Small intestine (tissue), 16 donors: ENCODE measurements at places on chromosomes 3 and 15.
A peak's percentile ranks its signal among the peaks of the same experiment; 100 is the strongest.

GRCh38 chr3:147669077-147669476 is 259.9 kb downstream of the ZIC1 start:
- DNase-seq: no peak

GRCh38 chr3:69568458-69568857 is 170.8 kb upstream of the MITF start:
- no peak for DNase-seq

- DNase-seq: no peak
These were observed 4.8 kb upstream of the RBP2 start for GRCh38 chr3:139481116-139481515.

DNA sequence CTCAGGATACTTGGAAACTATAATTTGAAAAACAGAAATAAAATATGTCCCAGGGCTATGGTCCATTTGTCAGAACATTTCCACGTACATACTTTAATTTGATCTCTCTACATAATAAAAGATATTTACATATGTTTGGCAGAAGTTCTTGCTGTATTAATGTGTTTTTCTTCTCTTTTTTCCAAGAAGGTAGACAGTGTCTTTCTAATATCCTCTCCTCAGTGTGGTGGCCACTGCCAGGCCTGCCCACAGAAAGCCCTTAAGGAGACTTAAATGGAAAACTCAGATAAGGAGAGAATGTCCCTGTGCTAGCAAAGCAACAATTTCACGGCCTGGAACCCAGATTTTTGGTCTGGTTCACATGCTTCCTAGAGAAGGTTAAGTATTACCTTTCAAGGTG is 76.5 kb upstream of the ARHGEF26 start:
- DNase-seq: no peak

DNA sequence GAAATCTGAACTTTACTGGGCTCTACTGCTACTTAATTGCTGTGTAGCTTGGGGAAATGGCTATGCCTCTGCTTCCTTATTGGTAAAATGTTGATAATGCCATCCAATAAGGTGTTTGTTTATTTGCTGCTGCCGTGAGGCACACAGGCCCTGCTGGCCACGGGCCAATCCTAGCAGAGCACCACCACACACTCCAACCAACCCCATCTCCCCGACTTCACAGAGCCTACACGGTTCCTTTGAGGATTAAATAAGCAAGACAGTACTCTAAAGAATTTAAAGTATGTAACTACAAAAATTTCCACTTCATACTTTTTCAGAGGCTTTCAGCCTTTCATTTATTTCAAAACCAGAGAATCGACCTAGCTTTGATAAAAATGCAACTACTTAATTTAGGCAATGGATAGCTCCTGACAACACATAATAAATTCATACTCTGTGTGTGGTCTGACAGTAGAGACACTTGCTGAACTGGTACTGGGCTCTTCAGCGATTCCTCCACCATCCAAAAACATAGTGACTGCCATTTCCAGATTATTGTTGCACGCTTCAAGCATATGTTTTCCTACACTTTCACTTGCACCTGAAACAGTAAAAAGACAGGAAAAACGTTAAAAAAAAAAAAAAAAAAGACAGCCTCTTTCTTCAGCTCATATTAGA is 25.3 kb downstream of the UBXN7 start:
- no peak for DNase-seq

GRCh38 chr15:58269455-58270414 is 131.6 kb downstream of the AQP9 start:
- DNase-seq: peak; percentile 92

DNA sequence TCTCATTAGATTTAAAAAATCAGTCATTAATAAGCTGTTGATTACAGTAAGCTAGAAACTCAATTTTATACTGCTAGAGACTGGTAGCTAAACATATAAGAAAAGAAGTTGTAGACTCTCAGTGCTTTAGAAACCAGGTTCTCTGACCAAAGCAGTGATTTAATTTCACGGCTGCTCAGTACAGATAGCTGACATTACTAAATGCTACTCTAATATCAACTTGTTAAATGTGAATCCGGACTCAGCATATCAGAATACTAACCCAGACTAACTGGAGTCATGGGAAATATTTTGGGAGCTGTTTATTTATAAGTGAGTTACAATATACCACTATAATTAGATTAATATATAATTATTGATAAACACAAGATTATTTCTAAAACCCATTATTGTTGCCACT is 80.4 kb downstream of the NEDD4 start:
- DNase-seq: no peak

GRCh38 chr3:56937580-56937979 is 122.9 kb upstream of the SPATA12 start:
- no peak for DNase-seq

DNA sequence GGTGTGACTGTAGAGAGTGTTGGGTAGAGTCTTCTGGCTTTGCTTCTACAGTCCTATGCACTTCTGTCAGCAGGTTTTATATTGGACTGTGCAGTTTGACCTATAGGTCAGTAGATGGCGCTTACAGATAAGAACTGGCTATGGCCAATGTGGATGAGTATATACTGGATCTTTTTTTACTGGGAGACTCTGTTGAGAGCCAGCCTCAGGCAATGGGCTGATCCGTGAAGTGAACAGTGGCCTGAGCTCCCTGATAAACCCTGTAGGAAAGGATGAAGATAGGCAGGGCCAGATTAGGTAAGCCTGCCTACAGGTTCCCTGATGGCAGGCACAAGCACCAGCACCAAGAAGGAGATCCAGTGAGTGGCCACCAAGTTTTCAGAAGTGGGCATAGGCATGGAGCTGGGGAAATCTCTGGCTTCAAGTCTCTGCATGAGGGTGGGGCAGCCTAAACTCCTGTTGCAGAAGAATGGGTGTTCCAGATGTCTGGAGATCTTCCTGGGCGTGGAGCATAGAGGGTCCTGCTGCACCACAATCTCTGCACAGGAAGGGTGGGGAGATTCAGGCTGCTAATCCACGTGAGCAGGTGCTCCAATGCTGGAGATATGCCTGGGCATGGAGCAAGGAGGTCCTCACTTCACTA is 326.0 kb upstream of the SGO1 start:
- peak; percentile 55 for DNase-seq

DNA sequence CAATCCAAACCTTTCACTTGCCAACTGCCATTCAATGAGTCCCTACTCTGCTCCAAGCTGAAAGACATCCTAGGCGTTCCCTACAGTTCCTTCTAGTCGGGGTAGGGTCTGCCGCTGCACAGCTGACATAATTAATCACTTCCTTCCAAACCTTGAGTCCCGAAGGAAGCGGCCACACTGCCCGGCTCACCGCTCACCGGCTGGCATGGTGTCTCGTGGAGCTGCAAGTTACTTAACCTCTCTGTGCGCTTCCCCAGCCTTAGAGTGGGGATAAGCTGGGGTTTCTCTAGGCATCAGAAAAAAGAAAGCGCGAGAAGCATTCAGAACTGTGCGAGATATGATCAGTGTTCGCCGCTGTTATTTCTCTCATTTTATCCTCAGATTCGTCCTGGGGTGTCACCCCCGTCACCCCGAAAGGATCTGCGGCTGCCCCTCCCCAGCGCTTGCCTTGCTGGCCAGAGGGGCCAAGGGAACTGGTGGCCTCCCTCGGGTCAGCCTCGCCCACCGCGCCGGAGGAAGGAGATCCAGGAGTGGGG is 748 bp downstream of the MRPS25 start:
- DNase-seq: peak; percentile 40

- no peak for DNase-seq
These were observed 215.2 kb upstream of the PRICKLE2 start for GRCh38 chr3:64440498-64440897.

- no peak for DNase-seq
These were observed 162.5 kb downstream of the FNDC3B start for GRCh38 chr3:172201870-172202236.

GRCh38 chr15:27486051-27486450 is 515.1 kb downstream of the GABRG3 start:
- DNase-seq: no peak

DNA sequence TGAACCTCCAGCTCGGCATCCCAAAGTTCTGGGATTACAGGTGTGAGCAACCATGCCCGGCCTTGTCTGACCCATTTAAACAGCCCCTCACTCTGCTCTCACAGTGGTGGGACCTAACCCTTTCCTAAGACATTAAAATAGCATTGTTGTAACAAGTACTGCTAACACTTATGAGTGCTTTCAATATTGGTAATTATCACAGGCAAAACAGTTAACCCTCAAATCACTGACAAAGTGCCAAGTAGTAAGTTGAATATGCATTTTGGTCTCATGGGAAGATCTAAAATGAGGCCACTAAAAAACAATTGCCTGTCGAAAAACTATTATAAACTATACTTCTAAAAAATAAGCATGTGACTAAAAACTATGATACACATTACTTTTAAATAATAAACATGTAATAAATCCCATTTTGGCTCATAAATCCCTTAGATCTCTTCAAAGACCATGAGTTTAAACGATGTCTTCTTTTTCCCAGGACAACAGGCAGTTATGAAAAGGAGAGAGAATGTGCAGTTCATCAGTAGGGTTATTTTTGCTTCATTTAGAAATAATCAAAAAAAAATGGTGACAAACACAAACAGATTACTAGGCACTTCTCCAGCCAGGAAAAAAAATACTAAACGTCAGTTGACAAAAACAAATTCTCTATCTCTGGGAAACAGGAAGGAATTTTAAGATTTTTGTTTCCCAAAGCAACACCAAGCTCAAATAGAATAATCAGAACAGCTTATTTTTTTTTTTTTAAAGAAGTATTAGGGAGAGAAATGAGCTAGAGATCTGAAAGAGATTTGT is 95.4 kb downstream of the RFTN1 start:
- no peak for DNase-seq

GRCh38 chr3:23111797-23112196 is 91.3 kb upstream of the UBE2E2 start:
- no peak for DNase-seq

GRCh38 chr15:81050805-81051204 is 50.1 kb downstream of the TLNRD1 start:
- no peak for DNase-seq

DNA sequence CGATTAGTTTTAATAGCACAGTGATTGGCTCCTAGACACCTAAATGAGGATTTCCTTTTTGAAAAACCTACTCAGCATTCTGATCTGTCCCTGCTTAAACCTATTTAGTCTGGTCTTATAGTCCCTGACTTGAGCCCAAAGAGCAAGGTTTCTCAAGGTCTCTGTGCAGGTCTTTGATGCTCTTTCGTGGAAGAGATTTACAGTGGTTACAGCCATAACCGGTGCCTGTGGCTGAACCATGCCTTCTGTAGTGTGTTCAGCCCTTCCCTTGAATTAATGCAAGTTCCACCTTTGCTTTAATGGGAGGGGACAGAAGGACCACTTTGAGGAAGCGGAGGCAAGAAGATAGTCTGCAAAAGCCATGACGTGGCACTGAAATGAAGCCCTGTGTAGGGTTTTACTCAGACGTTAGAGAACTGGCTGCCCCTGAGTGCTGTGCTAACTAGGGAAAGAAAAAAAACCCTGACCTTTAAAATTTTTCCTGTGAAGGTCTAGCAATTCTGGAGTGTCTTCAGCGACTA is 43.0 kb downstream of the ZBTB38 start:
- DNase-seq: no peak

DNA sequence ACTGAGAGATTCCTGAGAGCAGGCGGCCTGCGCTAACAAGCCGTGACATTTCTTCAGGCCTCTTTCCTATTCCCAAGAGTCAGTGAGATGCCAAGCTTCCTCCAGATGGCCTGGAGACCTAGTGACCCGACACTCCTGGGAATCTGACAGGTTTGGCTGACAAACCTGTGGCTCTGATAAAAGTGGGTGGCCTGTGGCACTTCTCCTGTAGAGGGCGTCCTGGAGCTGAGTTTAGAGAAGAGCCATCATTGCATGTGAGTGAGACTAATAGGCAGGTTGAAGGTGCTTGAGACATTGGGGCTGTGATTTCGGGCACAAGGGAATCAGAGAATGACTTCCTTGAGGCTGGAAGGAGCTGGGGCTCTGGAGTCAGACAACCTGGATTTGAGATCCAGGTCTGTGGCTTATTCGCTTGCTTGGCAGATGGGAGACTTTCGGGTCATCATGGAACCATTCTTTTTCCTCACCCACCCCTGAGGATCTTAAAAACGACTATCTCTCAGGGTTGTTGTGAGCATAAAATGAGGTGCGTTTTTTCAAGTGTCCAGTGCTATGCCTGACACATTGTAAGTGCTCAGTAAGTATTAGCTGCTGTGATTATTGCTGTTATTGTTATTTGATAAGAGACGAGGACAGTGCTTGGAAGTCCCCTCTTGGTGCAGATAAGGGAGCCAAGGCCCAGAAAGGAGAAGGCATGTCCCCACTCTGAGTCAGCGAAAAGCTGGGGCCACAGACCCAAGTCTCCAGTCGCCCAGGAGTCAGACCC is 77.2 kb downstream of the SCN10A start:
- DNase-seq: peak; percentile 12

GRCh38 chr3:194986208-194987043 is 284.5 kb downstream of the XXYLT1 start:
- no peak for DNase-seq

GRCh38 chr3:72679540-72680198 is 168.6 kb downstream of the SHQ1 start:
- DNase-seq: no peak

DNA sequence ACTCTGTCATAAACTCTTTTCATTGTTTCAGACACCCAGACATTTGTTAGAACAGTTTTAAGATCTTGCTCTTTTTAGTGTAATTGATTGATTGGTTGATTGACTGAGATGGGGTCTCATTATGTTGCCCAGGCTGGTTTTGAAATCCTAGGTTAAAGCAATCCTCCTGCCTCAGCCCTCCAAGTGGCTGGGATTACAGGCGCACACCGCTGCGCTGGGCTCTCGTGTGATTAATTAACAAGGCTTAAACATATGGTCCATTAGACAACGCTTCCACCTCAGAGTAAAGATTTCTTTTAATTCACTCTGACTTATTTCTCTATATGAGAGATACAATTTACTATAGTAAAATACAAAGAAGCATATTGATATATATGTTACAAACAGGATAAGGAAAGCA is 114.0 kb upstream of the C2CD4B start:
- DNase-seq: no peak

GRCh38 chr3:122235147-122235546 is 51.7 kb downstream of the CASR start:
- no peak for DNase-seq

DNA sequence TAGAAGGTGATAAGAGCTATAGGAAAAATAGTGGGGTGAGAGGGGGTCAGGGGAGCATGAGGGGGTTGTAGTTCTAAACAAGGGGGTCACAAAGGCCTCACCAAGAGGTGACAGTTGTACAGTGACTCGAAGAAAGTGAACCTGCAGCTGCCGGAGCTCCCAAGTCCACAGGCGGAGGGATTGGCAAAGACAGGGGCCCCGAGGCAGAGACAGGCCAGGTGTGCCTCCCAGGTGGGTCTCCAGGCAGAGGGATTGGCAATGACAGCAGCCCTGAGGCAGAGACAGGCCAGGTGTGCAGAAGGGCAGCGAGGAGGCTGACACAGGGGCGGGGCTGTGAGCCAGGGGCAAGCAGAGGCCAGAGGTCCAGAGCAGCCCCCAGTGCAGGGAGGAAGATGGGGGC is 63.7 kb downstream of the DNAJB8 start:
- no peak for DNase-seq

GRCh38 chr3:179768080-179768479 is 115.2 kb downstream of the USP13 start:
- DNase-seq: peak; percentile 26
